ENCODE measurements at places on chromosomes 1 and 21.

GRCh38 chr1:31683997-31684396 lies 19.8 kb downstream of the COL16A1 start:
- no peak for DNase-seq

DNA sequence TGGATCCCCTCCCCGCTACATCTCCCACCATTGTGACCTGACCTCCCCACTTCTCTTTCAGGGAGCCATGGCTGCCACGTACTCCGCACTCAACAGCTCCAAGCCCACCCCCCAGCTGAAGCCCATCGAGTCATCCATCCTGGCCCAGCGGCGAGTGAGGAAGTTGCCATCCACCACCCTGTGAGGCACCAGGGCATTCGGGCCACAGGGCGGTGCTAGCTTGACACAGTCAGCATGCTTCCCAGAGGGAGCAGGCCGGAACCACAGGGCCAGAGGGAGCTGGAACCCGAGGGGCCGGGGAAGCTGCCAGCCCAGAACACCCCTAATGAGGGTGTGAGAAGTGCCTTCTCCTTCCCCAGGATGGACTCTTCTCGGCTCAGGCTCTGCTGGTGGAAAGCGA lies 44.5 kb downstream of the RPS6KA1 start:
- DNase-seq: no peak

GRCh38 chr1:40849801-40850592 lies 12.2 kb downstream of the CITED4 start:
- peak; percentile 56 for DNase-seq

- no peak for DNase-seq
Observed at GRCh38 chr1:218322762-218323161, 22.4 kb upstream of the TGFB2 start.

DNA sequence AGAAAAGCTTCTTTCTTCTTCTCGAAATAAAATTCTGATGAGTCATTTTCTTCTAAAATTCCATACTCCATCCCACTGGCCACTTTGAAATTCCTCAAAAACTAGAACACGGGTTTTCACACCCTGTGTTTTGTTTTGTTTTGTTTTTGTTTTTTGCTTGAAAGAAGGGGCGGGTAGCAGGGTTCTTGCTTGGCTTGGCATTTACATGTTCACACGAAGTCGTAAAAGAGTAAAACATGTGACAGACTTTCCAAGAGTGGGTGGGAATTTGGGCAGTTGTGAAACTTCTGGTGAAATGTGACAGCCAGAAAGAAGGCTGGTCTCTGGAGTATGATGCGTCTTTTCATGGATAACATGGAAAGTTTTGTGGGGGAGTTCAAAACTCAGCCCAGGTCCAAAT lies 47.1 kb upstream of the FMN2 start:
- DNase-seq: peak; percentile 43

GRCh38 chr1:248421384-248421783 lies 18.5 kb downstream of the OR2T1 start:
- DNase-seq: no peak

- no peak for DNase-seq
Observed at GRCh38 chr1:172499636-172500141, 33.3 kb upstream of the SUCO start.

DNA sequence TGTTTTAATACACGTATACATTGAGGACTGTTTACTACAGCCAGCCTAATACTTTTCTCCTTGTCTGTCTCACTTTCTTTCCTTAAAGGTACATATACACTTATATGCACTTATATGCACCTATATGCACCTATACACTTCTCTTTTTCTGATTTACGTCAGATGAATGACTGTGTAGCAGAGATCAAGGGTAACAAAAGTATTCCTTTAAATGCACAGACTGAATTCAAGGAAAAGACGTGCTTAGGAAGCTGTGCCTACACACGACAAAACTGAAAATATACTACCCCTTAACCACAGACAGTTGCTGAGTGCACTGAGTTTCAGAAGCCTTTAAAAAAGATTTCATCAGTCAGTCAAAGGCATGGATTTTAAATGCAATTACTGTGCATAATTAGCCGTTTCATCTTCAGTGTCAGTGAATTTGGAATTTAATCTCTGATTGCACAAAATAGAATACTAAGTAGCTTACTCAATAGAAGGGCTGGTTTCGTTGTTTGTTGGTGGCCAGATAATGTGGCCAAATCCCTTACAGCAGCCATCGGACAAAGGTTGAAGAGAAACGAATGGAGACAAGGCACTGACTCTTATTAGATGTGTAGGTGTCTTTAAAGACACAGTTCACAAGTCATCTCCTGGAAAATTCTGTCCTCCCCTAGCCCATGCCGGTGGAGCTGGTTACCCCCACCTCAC lies 38.3 kb upstream of the TARBP1 start:
- DNase-seq: no peak

DNA sequence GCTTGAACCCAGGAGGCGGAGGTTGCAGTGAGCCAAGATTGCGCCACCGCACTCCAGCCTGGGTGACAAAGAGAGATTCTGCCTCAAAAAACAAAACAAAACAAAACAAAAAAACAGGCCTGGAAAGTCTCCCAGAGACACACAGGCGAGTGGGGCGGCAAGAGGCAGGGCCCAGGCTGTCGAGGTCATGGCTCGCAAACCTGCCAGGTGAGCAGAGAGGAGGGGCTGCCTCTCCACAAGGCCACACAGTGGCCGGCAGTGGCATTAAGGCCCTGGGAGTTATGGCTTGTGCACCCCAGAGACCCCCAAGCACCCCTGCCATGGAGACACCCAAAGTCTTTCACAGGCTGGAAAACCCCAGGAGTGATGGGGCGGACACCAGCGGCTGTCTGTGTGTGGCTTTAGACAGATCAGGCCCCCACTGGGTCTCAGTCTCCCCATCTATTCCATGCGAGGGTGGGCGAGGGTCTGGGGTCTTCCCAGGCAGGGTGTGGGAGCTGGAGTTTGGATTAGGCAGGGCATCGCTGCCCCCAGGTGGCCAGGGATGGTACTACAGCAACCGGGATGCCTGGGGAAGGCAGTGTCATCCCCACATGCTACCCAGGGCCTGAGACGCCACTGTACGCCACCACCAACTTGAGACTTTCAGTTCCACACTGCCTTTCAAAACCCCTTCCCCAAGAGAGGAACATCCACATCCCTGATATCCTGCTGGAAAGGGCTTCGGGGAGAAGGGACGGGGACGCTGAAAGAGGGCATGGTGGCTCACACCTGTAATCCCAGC lies 7.3 kb upstream of the CTRC start:
- DNase-seq: peak; percentile 41
